ENCODE measurements at places on chromosomes 4 and X.
A peak's percentile ranks its signal among the peaks of the same experiment; 100 is the strongest.

DNA sequence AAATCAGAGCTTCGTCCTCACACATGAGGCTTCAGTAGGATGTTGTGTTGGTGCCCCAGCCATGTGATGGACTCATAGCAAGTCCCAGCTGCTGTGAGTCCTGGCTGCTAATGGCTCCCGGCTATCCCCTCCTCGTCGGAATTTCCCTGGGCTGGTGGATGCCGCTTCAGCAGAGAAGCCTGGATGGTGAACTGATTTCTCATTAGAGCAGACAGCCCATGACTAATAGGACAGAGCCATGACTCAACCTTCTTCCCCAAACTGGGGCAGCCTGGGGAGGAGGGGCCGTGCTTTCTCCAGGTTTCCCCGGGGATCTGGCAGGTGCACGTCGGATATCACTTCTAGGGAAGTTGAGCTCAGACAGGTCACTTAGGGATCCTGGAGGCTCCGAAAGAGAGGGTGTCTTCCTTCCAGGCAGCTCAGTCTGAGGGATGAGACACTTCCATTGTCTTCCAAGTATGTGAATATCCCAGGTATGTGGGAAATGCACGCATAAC lies 112.7 kb downstream of the ASMT start:
- peak; percentile 36 for DNase-seq

- DNase-seq, result no peak
Measured at GRCh38 chr4:56662782-56663468, 18.2 kb downstream of the HOPX start.

DNA sequence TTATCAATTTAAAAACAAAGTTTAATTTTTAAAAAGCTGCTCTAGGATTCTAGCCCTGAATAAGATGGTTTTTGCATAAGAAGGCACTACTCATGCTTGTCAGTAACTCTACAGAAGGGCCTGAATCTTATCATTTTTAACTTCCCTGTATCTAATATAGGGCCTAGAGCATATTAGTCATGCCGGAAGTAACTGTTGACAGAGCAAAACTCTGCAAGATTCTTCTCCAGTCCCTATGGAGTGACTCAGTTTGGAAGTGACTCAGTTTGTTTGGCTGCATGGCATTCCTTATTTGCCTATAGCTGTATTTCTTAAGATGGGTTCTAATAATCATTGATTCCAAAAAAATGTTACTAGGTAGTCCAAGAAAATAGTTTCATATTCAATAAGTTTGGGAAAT lies 431.8 kb upstream of the HTR2C start:
- peak; percentile 61 for DNase-seq

DNA sequence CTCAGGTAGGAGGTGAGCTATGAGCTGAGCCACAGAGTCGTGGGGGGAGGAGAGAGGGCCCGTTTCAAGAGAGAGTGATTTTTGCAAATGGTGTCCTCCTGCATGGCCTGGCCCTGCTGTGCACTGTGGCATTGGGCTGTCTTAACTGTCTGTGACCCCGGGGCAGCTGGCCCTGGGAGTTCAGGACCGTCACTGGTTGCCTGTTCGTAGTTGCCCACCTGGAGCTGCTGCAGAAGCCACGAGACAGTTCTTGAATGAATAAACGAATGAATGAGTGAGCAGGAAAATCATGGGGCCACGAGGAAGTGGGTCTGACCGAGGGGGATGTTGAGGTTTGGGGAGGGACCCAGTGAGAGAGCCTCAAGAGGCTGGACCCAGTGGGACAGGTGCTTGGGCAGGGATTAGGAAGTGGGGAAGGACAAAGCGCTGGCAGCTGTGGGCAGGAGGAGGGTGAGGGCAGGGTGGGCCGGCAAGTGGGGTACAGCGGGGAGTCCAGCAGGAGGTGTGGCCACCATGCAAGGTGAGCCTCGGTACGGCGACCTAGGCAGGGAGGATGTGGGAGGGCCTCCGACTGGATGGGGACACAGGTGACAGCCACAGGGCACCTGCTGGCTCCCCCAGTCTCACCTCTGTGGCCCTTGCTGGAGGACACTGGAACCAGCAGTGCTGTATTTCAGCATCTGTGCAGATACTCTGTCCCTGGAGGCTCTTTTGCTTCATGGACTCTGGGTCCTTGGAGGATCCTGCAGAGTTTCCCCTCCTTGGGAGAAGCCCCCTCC lies 10.2 kb downstream of the RGS12 start:
- DNase-seq, result no peak

DNA sequence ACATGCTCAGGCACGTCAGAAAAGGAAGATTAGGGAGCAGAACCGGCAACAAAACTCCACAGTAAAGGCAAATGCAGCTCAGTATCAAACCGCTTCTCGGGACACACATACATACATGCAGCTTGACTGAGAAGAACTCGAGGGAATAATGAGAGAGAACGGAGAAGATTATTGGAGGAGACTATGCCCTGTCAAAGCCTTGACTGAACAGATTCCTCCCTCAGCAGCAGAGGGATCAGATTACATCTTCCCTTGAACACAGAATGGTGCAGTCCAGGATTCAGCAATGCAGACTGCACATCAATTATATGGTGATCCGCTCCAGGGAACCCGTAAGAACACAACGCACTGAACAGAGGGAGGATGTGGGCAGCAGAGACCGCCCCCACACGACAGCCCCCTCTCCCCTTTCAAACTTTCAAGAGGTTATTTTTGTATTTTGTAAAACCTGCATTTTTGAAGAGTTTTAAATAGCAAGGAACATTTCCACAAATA lies 183.2 kb downstream of the FBXW7 start:
- peak; percentile 98 for DNase-seq

DNA sequence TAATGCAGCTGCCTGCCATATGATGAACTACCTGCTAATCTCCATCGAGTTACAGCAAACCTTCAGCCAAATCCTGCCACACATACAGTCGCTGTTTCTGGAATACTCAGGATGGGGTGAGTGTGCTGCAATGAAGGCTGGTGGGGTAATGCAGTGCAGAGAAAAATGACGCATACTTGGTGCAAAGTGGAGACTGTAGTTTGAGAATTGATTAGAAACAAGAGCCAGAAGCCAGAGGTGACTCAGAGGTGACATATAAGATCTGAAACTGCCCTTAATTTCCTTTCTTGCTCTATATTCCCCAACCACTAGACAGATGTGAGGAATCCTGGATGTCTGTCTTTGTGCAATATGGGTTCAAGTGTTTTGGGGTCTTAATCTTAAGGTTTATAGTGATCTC lies 22.0 kb downstream of the C4orf54 start:
- no peak for DNase-seq

GRCh38 chr4:20987191-20987590 lies 286.9 kb downstream of the PACRGL start:
- peak; percentile 8 for DNase-seq

GRCh38 chrX:151176231-151176750 lies at the start of gene GPR50:
TSS of gene GPR50 (plus strand) at chrX:151176584. CDS start at chrX:151176722, 138 bp downstream.
- DNase-seq, result no peak

DNA sequence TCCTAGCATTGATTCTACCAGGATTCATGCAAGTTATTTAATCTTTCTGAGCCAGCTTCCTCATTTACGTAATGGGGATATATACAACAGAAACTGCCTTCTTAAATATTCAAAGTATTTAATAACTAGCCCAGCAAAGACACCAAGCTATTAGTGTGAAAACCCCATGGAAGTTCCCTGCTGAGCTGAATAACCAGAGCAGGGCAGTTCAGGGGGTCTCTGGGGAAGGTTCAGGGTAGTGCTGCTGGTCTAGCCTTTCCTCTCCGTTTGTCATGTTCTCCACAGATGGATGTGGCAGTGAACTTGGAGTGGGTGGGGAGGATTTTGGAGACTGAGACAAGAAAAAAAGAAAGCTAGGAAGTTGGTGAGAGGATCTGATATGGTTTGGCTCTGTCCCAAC lies 240.8 kb upstream of the TAPT1 start:
- DNase-seq, result no peak

GRCh38 chr4:182923366-182923765 lies 6.2 kb upstream of the DCTD start:
- no peak for DNase-seq

Data from iris pigment epithelial cell (primary cell).